ENCODE measurements at places on chromosomes 6 and 20.
A peak's percentile ranks its signal among the peaks of the same experiment; 100 is the strongest.

- DNase-seq = no peak
Observed at GRCh38 chr6:9745476-9745875, 669.4 kb downstream of the TFAP2A start.

- DNase-seq = no peak
Observed at GRCh38 chr6:45787384-45787783, 228.3 kb downstream of the CLIC5 start.

- no peak for DNase-seq
Observed at GRCh38 chr6:56659721-56660380, 17.2 kb upstream of the DST start.

DNA sequence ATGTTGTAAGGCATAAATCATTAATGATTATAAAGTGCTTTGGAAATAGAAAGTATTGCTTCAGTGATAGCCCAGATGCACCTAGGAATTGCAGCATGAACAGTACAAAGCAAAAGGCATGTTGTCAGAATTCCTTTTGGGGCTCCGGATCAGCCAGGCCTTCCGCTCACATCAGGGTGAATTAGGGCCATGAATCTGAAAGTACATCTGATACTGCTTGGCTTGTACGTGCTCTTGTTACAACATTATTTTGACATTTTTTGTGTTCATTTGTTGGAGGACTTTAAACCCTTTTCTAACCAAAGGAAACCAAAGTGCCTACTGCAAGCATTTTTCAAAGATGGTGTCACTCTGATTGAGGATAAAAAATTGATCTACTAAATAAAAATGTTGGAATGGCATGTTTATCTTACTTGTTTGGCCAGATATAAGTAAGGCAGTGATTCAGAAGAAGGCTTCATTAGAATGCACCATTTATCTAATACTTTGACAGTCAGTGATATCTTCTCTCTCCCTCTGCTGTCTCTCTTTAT lies 1005.6 kb upstream of the FLRT3 start:
- no peak for DNase-seq

DNA sequence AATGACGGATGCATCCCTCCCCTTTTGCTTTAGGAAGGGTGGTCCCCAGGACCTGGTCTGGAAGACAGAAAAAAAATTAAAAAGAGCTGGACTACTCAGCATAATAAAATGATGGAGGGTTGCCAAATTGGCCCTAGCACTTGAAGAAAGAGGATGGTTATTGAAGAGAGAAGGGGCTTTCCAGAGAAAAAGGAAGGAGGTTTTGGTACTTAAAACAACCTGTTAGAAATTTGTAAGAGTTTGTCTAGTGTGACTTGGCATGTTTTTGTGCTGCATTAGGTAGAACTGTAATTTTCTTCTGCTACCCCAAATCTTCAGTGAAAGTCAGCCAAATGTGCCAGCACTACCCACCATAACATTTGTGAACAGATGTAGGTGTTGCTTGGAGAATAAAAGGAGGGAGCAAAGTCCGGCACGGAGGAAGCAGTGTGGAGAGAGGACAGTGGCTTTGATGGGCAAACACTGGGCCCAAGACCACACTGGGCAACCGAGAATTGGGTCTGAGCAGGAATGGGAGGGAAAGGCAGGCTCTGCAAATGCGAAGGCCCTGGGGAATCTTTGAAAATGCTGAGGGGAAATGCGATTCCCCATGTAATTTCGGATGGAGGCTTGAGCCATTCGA lies 160.9 kb downstream of the QRSL1 start:
- no peak for DNase-seq

GRCh38 chr6:13178107-13178506 lies 150.2 kb downstream of the TBC1D7 start:
- DNase-seq = peak; percentile 55

DNA sequence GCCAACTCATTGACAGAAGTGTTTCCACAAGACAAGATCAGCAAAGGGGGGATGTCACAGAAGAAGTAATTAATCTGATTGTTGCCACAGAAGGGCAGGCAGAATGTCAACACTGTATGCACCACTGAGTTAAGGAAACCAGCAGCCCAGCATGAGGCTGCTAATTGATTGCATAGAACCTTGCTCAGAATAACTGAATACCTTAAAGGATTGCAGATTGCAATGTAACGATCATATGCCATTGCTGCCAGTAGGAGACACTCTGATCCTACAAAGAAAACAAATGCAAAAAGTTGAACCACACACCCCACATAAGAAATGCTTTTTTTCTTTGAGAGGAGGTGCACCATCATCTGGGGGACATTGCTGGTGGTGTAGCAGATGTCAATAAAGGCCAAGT lies 13.1 kb downstream of the OR5V1 start:
- DNase-seq = no peak

DNA sequence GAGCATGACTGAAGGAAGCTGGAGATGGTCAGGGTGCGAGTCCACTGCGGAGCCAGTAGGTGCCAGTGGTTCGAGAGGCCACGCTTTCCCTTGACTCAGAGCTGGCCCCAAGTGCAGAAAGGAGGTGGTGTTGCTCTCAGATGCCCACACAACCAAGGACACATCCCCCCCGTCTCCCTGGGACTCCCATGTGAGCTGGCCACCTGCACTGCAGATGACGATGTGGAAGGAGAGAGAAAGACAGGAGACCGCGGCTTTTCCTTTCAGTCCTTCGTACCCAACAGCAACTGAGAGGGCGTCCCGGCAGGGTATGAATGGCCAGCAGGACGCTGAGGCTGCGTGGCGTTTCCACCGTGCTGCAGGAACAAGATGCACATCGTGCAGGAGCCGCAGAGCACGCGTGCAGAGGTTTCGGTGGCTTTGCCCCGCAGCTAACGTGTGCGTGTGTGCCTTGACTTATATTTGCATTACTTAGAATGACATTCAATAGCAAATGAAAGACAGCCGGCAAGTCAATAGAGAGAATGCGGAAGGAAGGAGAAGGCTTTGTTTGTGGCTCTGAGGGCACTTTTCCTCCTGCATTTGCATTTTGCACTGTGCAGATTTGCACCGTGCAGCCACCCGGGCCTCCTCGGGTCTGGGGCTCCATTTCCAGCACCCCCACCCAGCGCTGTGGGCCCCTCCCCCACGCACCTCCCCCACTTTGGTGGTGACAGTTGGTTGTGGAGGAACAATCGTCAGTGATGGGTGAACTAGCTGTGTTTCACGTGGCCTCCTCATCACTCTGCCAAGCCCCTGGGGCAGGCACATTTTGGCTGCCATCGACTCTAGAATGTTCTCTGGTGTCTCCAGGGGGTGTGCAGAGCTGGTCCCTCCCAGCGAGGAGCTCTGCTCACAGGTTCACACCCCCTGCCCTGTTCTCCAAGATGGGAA lies 26.4 kb upstream of the BHLHE23 start:
- no peak for DNase-seq

DNA sequence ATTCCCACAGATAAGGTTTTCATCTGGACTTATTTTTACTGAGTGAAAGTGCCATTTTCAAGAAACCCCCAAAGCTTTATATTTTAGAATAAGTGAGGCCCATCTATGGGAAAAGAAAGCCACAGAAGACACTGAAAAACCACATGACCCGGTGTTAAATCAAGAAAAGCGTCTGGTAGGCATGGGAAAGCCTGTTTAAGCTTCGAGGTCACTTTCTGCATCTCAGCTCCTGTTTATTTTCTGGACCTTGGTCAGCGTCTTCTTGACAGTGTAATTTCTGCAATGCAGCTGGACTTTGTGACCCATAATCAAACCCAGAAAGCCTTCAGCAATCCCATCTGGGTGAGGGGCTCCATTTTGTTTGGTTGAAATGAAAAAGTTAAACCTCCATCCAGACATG lies 59.6 kb upstream of the NEDD9 start:
- DNase-seq = no peak

DNA sequence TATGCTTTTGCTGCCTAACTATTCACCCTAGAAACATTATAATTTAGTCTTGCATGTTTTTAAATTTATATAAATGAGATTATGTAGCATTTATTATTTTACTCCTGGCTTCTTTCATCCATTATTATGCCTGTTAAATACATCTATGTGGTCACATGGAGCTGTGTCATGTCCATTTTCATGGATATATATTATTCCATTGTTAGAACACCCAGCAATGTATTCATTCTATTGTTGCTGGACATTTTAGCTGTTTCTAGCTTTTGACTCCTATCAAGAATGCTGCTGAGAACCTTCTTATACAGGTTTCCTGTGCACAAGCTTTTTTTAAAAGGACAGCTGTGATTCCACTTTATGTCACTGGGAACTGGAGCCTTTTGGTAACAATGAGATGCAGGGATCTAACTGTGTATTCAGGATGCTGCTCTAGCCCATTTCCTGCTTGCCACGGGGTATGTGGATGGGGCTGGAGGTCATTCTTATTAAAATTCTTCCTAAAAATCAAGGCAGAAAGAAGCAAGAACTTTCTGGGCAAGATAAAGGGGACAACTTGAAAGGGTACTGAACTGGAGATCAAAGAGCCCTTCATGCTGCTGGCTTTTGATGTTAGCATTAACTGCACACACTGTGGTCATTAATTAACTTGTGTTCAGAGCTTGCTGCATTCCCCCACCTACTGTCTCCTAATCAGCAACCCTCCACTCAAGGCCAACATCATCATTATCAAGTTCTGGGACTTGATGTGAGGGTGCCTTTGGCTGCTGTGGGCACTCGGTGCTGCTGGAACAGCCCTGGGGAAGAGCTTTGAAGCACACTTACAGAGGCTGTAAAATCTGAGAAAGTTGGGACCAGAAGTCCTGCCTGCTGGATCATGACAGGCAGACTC lies 96.6 kb upstream of the AKIRIN2 start:
- no peak for DNase-seq

GRCh38 chr20:20593447-20594170 lies 118.8 kb downstream of the RALGAPA2 start:
- DNase-seq = no peak

DNA sequence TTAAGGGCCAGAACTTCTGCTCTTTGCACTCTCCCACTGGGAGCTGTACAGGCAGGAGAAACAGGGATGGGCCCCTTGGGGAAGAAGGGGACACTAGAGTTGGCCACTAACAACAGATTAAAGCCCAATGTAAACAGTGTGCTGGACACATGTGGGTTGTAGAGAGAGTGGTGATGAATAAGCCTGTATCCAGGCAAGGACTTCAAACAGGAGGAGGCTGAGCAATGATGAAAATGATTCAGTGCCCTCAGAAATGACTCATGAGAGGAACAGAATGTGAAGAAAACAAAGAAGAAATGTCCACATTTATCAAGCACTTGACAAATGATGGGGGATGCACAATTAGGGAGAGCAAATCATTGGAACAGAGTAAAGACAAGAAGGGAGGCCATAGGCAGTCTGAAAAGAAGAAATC lies 242.3 kb downstream of the TBX18 start:
- no peak for DNase-seq

GRCh38 chr20:52426856-52427255 lies 235.3 kb upstream of the ZFP64 start:
- no peak for DNase-seq

DNA sequence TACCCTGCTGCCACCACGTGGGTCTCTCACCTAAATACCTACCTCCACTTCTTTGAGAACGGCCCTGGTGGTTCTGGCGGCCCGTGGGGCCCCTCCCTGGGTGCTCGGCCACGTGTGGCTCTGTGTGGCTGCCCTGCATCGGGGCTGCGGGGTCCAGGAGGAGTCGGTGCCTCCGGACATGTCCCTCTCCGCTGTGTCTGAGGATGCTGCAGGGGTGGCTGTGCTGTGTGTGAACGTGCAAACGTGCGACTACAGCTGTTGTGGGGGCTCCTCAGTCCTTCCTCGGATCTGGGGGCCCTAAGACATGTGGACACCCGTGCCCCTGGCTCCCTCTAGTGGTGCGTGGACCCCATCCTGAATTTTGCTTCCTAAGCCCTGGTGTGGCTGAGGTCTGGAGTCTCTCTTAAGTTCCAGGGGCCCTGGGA lies 691.8 kb downstream of the QKI start:
- no peak for DNase-seq

- DNase-seq = no peak
Observed at GRCh38 chr20:19540392-19540791, 217.7 kb upstream of the RIN2 start.

DNA sequence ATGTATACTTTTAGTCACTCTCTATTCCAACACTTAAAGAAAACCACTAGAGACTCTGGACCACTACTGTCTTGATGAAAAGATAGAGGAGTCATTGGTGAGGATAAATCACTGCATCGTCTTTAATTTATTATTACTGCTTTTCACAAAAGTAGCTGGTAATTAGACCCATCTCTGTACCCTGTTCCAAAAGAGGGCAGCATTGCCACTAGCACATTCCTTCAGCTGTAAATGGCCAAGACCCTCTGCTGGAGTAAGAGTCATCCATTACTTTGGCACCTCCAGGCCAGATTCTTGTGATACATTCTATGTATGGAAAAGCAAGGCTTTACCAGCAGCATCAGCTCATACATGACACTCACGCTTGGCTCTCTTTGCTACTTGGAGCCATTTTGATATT lies 49.5 kb upstream of the PREP start:
- DNase-seq = no peak
